ENCODE measurements at places on chromosomes 5 and 9.

DNA sequence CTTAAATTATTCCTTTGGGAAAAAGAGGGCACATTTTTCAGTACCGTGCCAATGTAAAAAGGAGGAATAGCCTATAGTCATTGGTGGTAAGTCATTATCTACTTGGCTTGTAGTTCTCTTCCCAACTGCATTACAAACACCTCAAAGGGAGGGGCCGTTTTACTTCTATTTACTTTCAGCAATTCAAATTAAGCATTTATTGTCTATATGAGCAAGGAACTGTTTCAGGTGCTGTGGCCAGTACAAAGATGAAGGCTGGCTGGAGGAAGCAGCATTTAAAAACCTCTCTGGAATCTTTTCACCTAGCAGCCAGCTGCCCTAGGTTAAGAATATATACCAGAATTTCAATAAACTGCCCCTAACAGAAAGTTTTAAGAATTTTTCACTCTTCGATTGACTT is 48.9 kb downstream of the SEMA6A start:
- DNase-seq = no peak

GRCh38 chr5:83777856-83778255 is 57.2 kb upstream of the HAPLN1 start:
- no peak for DNase-seq

- no peak for DNase-seq
These were observed 29.9 kb downstream of the CSF2 start for GRCh38 chr5:132103332-132103951.

DNA sequence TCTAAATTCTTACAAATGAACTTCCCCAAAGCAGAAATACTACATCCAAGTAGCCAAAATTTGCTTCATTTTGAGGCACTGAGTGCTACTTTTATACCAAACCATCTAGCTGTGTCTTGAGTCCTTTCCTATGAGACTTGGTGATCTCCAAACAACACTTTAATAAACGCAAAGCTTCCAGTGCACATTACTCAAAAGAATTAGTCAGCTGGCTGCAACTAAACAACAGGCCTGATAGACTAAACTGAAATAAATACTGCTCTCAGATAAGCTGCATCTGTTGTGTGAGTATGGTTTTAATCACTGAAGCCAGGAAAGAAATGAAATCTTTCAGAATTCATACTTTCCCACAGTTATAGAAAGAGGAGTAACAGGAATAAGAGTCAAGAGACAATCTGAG is 80.3 kb downstream of the VCAN start:
- DNase-seq = no peak

GRCh38 chr9:25513509-25514033 is 164.7 kb downstream of the TUSC1 start:
- DNase-seq = no peak

GRCh38 chr9:109639674-109640579 is 140.1 kb upstream of the PALM2AKAP2 start:
- peak; percentile 39 for DNase-seq

DNA sequence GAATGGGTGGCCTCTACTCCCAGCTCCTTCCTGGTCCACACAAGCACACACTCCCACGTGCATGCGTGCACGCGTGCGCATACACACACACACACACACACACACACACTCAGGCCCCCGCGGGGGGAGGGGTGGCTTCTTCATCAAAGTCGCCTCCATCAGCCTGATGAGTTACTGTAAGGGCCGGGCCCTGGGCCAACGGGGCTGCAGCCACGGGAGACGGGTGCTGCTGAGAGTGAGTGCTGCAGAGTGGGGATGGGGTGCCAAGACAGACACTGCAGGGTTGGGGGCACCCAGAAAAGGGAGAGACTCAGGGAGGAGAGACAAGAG is 18.1 kb downstream of the CNTFR start:
- DNase-seq = no peak

GRCh38 chr9:84317563-84317962 is 23.0 kb downstream of the SLC28A3 start:
- DNase-seq = no peak

DNA sequence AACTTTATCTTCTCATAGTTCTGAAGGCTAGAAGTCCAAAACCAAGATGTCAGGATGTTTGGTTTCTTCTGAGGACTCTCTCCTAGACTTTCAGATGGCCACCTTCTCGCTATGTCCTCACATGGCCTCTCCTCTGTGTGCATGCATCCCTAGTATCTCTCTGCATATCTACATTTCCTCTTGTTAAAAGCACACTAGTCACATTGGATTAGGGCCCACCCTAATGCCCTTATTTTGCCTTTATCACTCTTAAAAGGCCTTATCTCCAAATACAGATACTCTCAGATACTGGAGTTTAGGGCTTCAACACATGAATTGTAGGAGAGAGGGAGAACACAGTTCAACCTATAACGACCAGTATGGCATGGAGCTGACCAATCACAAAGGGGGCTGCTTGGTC is 151.7 kb downstream of the PRELID2 start:
- DNase-seq = no peak

GRCh38 chr9:136201609-136202453 is 3.1 kb downstream of the LHX3 start:
- DNase-seq = no peak

- no peak for DNase-seq
These were observed 88.7 kb downstream of the ITGA1 start for GRCh38 chr5:52876456-52876855.

- DNase-seq = no peak
These were observed 345.5 kb upstream of the PTGER4 start for GRCh38 chr5:40334242-40334635.

- no peak for DNase-seq
These were observed 290.8 kb downstream of the MED10 start for GRCh38 chr5:6087576-6087975.

- DNase-seq = no peak
These were observed 2.6 kb downstream of the TOR2A start for GRCh38 chr9:127732444-127732843.

GRCh38 chr5:173493846-173494245 is 122.6 kb downstream of the BOD1 start:
- no peak for DNase-seq

DNA sequence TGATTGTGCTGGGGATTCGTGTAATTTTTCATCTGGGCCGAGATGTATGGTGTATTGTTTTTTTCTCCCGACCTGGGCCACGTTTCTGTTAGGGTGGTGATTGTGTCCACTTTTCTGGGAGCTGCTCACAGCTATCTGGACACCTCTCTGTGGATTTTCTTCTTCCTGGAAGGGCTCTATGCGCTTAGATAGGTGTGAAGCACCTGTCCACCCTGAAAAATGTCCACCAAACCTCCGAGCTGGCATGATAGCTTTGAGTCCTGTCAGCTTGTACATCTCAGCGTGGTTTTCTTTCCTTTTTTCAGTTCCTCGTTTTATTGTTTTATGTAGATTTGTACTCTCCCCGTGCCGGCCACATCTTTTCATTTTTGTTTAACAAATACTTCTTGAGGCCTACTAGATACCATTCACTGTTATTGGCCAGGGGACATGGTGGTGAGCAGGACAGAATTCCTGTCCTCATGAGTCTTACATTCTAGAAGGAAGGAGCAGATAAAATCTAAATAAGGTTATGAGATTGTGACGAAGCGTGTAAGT is 1.1 kb downstream of the UGCG start:
- DNase-seq = no peak

GRCh38 chr5:77867194-77867691 is 91.1 kb upstream of the TBCA start:
- no peak for DNase-seq

GRCh38 chr9:136618580-136619547 is 43.9 kb upstream of the EGFL7 start:
- DNase-seq = no peak

DNA sequence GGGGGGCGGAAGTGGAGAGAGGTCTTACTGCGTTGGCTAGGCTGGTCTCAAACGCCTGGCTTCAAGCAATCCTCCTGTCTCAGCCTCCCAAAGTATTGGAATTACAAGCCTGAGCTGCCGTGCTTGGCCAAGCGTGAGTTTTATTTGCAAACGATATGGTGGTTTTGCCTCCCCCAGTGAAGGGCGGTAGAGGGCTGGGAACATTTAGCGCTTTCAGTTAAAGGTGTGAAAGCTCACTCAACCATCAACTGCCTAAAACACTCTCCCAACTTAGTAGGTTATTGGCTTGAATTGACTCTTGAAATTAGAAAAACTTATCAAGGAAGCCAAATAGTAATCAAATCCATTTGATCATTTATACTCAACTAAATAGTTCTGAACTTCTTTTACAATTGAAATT is 156.3 kb downstream of the ESM1 start:
- DNase-seq = no peak

GRCh38 chr5:172904312-172904642 is 54.9 kb upstream of the RPL26L1 start:
- DNase-seq = no peak

- DNase-seq = no peak
These were observed 646.9 kb upstream of the ZNF608 start for GRCh38 chr5:125393221-125393815.

DNA sequence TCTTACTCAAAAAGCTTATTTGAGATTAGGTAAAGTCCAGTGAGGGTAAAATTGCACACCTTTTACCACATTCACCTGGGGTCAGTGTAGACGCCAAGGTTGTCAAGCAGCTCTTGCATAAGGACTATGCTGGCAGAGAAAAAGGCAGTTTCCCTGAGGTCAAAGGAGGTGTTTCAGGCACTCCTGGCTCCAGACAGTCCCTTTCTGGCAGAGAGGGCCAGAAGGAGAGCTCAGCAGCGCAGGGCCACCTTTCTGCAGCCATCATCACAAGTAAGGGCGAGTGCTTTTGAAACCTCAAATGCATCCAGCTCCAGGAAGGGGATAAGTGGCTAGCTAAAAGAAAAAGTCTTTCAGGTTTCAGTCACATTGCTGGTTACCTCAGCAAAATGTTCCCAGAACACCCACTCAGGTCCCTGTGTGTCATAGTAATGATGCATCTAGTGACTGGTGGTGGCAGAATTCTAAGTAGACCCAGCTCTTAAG is 16.7 kb upstream of the IL13 start:
- DNase-seq = no peak

GRCh38 chr9:114691046-114691955 is 9.3 kb upstream of the TEX48 start:
- DNase-seq = no peak

- no peak for DNase-seq
These were observed 49.9 kb upstream of the IL13 start for GRCh38 chr5:132608107-132608506.

- no peak for DNase-seq
These were observed 49.7 kb upstream of the FST start for GRCh38 chr5:53430618-53431252.

DNA sequence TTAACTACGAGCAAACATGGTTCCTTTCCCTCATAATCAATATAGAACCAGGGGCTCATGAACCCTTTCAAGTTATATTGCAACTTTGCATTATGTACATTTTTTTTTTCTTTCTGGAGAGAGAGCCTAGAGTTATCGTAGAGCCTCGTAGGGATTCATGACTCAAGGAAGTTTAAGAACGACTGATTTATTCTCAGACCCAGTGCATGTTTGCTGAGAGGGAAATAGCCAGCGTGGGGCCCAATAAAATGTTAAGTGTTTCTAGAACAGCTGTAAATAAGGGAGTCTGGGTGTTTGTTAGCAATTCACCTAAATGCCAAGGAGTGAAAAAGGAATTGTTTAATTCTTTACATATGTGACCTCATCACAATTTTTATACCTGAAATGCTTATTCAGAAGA is 119.0 kb upstream of the KLF9 start:
- no peak for DNase-seq

DNA sequence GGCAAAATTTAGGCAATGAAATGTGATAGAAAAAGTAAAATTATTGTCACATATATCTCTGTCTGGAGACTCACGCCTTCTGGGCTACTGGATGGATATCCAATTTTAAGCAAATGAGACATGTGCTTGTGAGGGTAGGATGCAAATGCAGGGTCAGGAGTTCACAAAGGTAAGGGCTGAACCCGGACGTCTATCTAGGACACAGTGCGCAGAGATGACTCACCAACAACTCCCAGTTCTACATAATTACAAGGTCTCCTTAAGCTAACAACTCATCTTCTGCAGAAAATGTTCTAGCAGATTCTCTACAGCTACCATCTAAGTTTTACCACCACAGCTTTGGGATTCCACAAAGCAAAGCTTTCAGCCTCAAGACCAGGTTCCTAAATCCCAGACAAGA is 160.5 kb downstream of the ENTREP1 start:
- DNase-seq = no peak

- peak; percentile 22 for DNase-seq
These were observed 44.7 kb upstream of the SLC30A5 start for GRCh38 chr5:69049151-69049550.

DNA sequence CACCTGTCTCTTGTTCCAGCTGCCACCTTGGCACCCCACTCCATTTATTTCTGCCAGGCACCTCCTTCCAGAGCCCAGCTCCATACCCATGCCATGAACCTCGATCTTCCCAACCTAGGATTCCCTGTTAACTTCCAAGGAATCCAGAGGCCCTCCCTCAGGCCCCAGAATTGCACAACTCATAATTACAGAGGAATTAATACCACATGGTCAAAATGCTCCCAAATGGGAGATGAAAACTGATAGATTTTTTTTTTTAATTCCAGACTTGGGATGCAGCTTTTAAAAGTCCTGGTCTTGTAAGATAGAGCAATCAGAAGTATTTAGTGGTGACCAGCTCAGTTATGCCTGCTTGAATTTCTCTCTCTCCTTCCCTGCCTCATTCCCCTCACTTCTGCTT is 96.2 kb upstream of the CCDC112 start:
- DNase-seq = no peak

DNA sequence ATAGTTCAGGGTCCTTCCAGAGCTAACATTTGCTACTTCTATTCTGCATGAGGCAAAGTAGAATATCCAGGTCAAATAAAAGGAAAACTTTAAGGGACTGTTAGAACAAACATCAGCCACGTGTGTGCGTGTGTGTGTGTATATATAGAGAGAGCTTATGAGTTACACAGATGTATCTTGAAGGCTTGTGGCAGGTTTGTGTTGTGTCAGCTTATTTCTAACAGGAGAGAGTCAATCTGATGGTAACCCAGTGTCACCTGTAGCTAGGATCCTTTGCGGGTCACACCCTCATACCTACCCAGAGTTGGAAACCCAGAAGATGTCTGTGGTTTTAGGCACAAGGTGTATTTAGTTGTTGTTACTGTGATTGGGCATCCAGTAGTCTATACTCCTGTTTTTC is 12.7 kb downstream of the POLR1E start:
- DNase-seq = no peak

GRCh38 chr5:115267617-115268016 is 4.9 kb upstream of the PGGT1B start:
- DNase-seq = no peak

GRCh38 chr9:29906065-29906464 is 2332.8 kb upstream of the C9orf72 start:
- no peak for DNase-seq

GRCh38 chr5:132753135-132753987 is 6.1 kb downstream of the CCNI2 start:
- DNase-seq = peak; percentile 16

GRCh38 chr5:134794082-134794481 is 35.5 kb downstream of the DDX46 start:
- DNase-seq = no peak

DNA sequence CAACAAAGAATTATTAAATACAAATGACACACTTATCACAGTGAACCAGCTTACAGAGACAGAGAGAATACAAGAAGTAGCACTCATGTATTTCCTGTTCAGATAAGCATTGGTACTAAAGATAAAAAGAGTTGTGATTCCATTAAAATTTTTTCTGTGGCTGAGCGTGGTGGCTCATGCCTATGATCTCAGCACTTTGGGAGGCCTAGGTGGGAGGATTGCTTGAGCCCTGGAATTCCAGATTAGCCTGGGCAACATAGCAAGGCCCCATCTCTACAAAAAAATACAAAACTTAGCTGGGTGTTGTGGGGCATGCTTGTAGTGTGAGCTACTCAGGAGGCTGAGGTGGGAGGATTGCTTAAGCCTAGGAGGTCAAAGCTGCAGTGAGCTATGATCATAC is 32.9 kb downstream of the FCHO2 start:
- DNase-seq = no peak
